ENCODE measurements at places on chromosomes 3 and 15. TPM values are rescaled to one million over a fixed set of nuclear protein-coding genes. Genes with fewer than 3 reads are reported as not detected.

- no peak overlapping the region for H3K4me3 ChIP-seq
- H3K36me3 ChIP-seq, result no peaks in the 10 kb centered on the region
These were observed 99.1 kb downstream of the UBE2E2 start for GRCh38 chr3:23302271-23302670.

The KLHL40 gene
- not detected for total RNA-seq

The TEX55 gene
- total RNA-seq, result not detected

The LYZL4 gene
- not detected for total RNA-seq

DNA sequence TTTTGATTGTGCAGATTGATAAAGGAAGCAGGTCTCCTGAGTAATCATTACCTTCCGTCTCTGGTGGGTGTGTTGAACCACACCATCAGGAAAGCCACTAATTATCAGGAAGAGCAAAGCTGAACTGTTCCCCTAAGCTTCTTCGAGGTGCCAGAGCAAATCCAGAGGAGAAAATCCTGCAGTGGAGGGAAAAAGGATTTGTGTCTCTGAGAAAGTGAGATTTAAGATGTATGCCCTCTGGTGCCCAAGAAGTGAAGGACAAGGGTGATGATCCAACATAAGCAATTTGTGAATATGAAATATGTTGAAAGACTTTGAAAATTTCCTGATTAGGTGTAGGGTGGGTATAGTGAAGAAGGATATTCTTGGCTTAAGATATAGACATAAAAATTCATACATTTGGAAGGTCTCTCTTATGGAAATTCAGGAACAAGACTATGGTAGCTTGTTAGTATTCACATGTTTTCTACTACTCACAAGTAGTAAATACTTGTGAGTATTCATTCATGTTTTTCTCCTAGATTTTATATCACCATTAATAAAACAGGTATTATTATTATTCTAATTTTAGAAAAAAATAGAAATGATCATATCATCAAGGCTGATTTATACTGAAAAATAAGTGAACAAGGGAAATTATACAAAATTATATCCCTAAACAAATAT, 34.8 kb downstream of the COMMD2 start:
- H3K27me3 ChIP-seq, result no peaks in the 10 kb centered on the region
- no peak overlapping the region for H3K27ac ChIP-seq
- no peak overlapping the region for H3K4me3 ChIP-seq
- peak; percentile 87 for DNase-seq

- no peaks in the 10 kb centered on the region for H3K4me1 ChIP-seq
- H3K4me3 ChIP-seq, result no peak overlapping the region
- DNase-seq, result no peak
- H3K36me3 ChIP-seq, result no peaks in the 10 kb centered on the region
- H3K27ac ChIP-seq, result no peak overlapping the region
These were observed 92.0 kb downstream of the PLXNA1 start for GRCh38 chr3:127074900-127075360.

The CDCP1 gene
- total RNA-seq, result not detected

GRCh38 chr3:59605318-59605717, 555.5 kb upstream of the CFAP20DC start:
- H3K27ac ChIP-seq, result no peak overlapping the region
- no peak overlapping the region for H3K4me3 ChIP-seq
- H3K36me3 ChIP-seq, result no peaks in the 10 kb centered on the region
- no peaks in the 10 kb centered on the region for H3K4me1 ChIP-seq

The CCDC54 gene
- total RNA-seq, result not detected

DNA sequence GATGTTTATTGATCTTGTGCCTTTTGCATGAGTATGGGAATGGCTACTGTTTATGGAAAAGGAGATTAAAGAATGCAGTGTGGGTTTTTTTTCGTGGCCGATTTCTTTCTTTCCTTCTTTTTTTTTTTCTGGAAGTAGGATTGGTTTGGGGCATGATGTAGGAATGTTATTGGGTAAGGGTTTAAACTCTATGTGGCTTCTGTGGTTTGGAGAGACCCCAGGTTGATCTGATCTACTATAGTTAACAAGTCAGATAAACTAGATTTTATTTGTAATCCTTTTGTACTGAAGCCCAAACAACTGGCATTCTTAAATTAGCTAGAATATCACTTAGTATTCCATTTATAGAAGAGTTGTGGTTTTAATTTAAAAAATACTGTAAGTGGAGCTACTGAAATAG, 304.8 kb downstream of the LPP start:
- no peaks in the 10 kb centered on the region for H3K27me3 ChIP-seq
- H3K4me1 ChIP-seq, result peaks cover 3% of the 10 kb centered on the region
- DNase-seq, result no peak
- no peak overlapping the region for H3K27ac ChIP-seq

- no peaks in the 10 kb centered on the region for H3K27me3 ChIP-seq
- no peak overlapping the region for H3K4me3 ChIP-seq
- H3K4me1 ChIP-seq, result peaks cover 6% of the 10 kb centered on the region
- peak; percentile 74 for DNase-seq
These were observed 15.0 kb downstream of the PTH1R start for GRCh38 chr3:46892285-46893145.

DNA sequence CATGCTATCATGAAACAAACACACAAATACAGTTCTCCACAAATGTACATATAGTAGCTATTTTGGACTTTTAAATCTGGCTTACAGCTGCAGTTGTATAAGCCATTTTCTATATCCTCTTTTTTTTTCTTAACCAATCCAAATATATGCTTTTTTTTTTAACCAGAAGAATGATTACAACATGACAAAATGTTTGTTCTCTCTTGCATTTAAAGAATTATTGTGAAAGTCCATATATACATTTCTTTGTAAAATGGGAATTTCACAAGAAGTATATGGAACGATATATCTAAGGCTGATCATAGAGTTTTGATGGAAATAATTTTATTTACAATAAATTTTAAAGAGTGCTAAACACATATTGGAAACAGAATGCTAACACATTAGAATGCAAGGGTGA, 95.6 kb downstream of the CD200R1L start:
- no peaks in the 10 kb centered on the region for H3K27me3 ChIP-seq
- no peak overlapping the region for H3K27ac ChIP-seq
- no peak for DNase-seq
- H3K4me3 ChIP-seq, result no peak overlapping the region

- no peaks in the 10 kb centered on the region for H3K27me3 ChIP-seq
- no peaks in the 10 kb centered on the region for H3K36me3 ChIP-seq
- H3K4me1 ChIP-seq, result no peaks in the 10 kb centered on the region
- H3K4me3 ChIP-seq, result no peak overlapping the region
- no peak overlapping the region for H3K27ac ChIP-seq
These were observed 10.2 kb downstream of the TADA3 start for GRCh38 chr3:9781978-9782603.

The RTP1 gene
- not detected for total RNA-seq

GRCh38 chr15:52503788-52504496, 24.7 kb downstream of the MYO5A start:
- DNase-seq, result no peak
- no peaks in the 10 kb centered on the region for H3K36me3 ChIP-seq
- H3K4me3 ChIP-seq, result no peak overlapping the region
- no peak overlapping the region for H3K27ac ChIP-seq

GRCh38 chr3:183210341-183210740, 42.7 kb upstream of the B3GNT5 start:
- H3K4me1 ChIP-seq, result no peaks in the 10 kb centered on the region
- no peak for DNase-seq
- no peaks in the 10 kb centered on the region for H3K36me3 ChIP-seq
- H3K27me3 ChIP-seq, result no peaks in the 10 kb centered on the region
- no peak overlapping the region for H3K27ac ChIP-seq

DNA sequence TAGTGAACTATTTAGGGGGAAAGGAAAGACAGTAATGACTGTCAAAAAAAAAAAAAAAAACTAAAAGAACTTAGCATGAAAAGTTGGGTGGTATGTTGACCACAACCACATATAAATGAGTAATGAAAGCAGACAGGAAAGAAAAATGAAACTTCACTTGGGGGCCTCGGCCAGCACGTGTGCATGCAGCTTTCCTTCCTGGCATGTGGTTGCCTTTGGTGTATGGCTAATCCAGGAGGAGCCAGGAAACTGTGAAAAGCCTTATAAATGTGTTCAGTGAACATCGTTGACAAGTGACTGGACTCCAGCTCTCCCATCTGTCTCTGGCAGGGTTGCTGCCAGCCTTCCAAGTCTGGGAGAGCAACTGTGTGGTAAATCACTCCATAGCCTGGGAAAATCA, 195.1 kb downstream of the DTWD1 start:
- no peaks in the 10 kb centered on the region for H3K36me3 ChIP-seq
- H3K4me1 ChIP-seq, result no peaks in the 10 kb centered on the region
- H3K27me3 ChIP-seq, result no peaks in the 10 kb centered on the region
- no peak overlapping the region for H3K27ac ChIP-seq
- no peak for DNase-seq

The ZPLD1 gene
- total RNA-seq, result not detected

DNA sequence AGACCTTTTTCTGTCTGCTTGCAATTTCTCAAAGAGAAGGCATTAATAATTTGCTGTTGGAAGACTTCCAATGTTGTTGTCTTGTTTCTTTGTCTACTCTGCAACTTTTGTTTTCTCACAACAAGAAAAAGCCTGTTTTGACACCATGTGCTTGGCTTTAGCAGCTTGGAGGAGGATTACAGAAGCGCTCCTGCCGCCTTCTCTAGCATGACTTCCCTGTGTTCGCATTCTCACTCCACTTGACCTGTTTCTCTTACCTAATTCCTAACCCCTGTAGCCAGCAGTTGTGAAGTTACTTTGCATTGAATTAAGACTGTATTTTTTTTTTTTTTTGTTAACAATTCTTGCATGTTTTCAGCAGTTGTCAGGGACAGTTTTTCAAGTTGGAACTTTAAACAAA, 235.3 kb upstream of the GOLIM4 start:
- H3K27ac ChIP-seq, result no peak overlapping the region
- H3K36me3 ChIP-seq, result no peaks in the 10 kb centered on the region
- no peaks in the 10 kb centered on the region for H3K4me1 ChIP-seq
- no peak for DNase-seq

- H3K4me1 ChIP-seq, result no peaks in the 10 kb centered on the region
- no peak for DNase-seq
- no peaks in the 10 kb centered on the region for H3K36me3 ChIP-seq
- H3K4me3 ChIP-seq, result no peak overlapping the region
- H3K27me3 ChIP-seq, result no peaks in the 10 kb centered on the region
- H3K27ac ChIP-seq, result no peak overlapping the region
These were observed 234.0 kb downstream of the NR2F2 start for GRCh38 chr15:96564546-96564945.

DNA sequence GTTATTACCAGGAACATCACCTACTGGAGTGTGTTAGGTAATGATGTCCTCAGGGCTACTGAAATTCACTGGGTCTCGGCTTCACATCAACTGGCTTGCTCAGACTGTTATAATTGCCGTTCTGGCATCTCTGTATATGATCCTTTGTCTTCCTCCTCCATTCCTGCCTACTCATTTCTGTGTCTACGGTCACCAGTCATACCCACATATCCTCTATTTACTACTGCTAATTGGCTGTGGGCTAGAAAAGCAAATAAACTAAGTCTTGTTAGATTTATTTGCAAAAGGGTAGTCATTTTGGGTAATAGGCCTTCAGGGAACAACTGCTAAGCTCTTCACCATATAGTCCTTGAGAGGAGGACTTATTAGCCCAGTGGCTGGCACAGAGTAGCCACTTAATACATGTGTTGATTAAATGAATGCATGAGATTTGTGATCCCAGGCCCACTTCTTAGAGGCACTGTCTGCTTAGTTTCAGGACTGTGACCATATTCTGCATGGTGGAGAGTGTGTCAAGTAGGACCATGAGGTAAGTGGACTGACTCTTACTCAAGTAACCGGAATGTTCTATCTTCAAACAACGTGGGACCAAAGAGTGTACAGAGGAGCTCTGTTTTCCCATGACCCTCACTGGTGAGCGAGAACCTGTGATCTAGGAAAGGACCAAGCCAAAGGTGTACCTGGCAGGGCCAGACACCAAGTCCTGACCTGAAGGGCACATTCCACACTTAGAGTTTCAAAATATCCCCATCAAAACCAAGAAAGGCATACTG, 13.2 kb downstream of the ZDHHC3 start:
- H3K27ac ChIP-seq, result no peak overlapping the region
- H3K4me1 ChIP-seq, result peaks cover 3% of the 10 kb centered on the region
- H3K36me3 ChIP-seq, result no peaks in the 10 kb centered on the region

GRCh38 chr3:108133048-108133369, 42.2 kb upstream of the CD47 start:
- H3K27ac ChIP-seq, result no peak overlapping the region
- no peak for DNase-seq

The SCAMP5 gene
- total RNA-seq, result 4.4 TPM

The SI gene
- not detected for total RNA-seq

The SCAANT1 gene
- not detected for total RNA-seq

The NOX5 gene
- total RNA-seq, result 0.07 TPM

- no peaks in the 10 kb centered on the region for H3K36me3 ChIP-seq
- no peak overlapping the region for H3K4me3 ChIP-seq
- H3K27ac ChIP-seq, result no peak overlapping the region
- DNase-seq, result no peak
- H3K27me3 ChIP-seq, result peaks cover 3% of the 10 kb centered on the region
These were observed 61.6 kb upstream of the LRRFIP2 start for GRCh38 chr3:37236024-37236423.

DNA sequence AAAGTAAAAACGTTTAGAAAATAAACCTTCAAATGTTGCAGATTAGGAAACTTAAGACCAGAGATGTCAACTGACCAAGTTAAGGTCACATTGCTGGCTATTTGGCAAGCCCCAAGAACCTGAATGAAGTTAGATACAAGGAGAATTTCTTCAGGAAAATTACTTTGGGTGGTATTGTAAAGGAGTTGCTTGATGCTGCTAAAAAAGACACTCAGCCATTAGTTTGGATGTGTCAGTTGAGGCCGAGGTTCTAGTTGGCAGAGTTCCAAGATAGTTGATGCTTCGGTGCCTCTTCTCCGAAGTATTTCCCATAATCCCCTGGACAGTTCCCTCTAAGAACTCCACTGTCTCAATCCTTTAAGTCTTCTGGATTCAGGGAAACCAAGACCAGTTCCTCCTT, 24.3 kb downstream of the SIAH2 start:
- H3K4me3 ChIP-seq, result no peak overlapping the region
- H3K36me3 ChIP-seq, result peaks cover 7% of the 10 kb centered on the region
- no peak for DNase-seq
- no peaks in the 10 kb centered on the region for H3K4me1 ChIP-seq
- H3K27me3 ChIP-seq, result no peaks in the 10 kb centered on the region

DNA sequence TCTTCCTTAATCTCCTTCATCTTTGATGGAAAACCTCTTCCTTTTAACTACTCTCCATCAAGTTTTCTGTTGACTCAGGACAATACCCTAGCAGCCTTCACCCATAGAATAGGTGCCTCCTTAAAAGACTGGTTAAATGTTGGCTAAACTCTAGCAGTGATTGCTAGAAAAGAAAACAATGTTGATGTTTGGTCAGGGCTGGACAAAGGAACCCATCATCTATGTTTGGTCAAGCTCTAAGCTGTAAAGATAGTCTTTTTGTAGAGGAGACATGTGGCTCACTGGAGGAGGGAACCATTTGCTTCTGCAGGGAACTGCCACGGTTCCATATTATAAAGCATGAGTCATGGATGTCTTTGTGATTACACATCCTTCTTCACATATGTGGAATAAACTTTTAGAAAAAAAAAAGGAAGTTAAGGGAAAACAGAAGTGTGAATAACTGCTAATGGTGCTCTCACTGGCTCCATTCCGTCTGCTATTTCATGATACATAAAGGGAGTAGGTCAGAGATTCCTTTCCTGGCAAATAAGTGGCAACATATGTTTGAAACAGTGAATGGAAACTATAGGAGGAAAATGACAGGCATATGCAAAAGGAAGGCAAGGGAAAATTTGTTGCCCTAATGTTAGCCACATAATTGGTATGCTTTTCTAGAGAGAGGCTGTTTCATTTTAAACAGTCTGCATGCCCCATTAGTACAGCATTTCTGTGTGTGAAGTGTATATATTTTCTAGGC, 78.2 kb downstream of the CMSS1 start:
- H3K4me1 ChIP-seq, result peaks cover 22% of the 10 kb centered on the region
- H3K27me3 ChIP-seq, result no peaks in the 10 kb centered on the region
- peak; percentile 85 for DNase-seq
- peak overlapping the region; percentile 92 for H3K27ac ChIP-seq
- no peak overlapping the region for H3K4me3 ChIP-seq
- no peaks in the 10 kb centered on the region for H3K36me3 ChIP-seq

The WDR72 gene
- total RNA-seq, result not detected

The SLITRK3 gene
- not detected for total RNA-seq
